ENCODE measurements at places on chromosomes 4 and X.

GRCh38 chrX:136652822-136653723, 5.1 kb downstream of the CD40LG start:
- DNase-seq: no peak

GRCh38 chr4:18529482-18529881, 507.9 kb upstream of the LCORL start:
- no peak for DNase-seq

DNA sequence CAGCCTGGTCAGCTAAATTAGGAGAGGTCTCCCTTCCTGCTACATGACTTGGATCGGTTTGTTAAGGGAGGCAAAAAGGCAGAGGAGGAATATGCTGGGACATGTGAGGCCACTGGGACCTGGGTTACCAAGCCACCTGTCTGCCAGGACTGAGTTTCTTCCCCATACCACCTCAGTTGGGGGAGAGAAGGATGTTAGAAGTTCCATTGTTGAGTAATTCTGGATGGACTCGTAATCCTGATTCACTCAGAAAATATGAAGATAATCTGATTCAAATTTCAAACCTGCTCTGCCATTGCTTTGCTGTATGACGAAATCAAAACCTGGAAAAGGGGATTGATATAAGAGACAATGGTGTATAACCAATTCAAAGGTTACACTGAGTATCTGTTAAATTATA, 97.4 kb upstream of the S100G start:
- DNase-seq: no peak

DNA sequence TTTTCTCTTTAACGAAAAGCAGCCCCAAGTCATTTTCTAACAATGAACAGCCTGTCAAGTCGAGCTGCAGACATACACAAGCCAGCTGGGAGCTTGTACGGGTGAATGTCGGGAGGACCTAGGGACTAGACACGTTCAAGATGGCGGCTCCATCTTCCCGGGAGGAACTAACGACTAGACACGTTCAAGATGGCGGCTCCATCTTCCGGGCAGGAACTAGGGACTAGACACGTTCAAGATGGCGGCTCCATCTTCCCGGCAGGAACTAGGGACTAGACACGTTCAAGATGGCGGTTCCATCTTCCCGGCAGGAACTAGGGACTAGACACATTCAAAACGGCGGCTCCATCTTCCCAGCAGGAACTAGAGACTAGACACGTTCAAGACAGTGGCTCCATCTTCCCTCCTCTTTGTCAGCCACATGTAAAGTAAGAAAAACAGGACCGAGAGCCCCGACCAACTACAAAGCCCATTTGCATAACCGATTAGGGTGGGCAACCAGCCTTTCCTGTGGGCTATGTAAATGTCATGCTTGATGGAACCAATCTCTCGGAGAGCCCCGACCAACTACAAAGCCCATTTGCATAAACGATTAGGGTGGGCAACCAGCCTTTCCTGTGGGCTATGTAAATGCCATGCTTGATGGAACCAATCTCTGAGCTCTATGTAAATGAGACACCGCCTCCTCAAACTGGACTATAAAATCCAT, 175.5 kb downstream of the DHRSX start:
- peak; percentile 76 for DNase-seq

DNA sequence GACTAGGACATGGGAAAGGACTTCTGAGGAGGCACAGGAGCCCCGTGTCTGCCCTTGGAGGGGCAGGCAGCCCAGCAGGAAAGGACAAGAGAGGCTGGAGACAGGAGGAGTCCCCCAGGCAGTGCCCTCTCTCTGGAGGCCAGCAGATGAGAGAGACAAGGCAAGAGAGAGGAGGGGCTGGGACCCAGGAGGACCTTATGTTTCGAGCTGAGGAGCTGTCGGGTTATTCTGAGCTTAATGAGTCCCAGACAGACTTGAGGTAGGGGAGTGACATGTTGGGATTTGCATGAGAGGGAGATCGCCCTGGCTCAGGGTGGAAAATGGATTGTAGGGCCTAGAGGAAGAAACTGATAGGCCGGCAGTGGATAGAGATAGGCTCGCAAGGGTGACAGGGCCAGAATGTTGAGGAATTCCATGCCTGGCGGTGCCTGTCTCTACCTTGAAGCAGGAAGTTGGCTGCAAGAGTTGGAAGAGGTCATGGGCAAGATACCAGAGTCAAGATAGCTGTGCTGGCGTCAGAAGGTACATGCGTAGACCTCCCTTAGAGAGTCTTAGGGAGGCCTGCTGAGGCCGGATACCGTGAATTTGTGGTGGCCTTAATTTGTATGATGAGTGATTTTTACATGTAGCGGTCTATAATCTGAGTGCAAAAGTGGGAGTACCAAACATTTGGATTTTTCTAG, 19.4 kb downstream of the STOX2 start:
- no peak for DNase-seq

GRCh38 chr4:38411092-38411491, 252.9 kb upstream of the KLF3 start:
- no peak for DNase-seq

DNA sequence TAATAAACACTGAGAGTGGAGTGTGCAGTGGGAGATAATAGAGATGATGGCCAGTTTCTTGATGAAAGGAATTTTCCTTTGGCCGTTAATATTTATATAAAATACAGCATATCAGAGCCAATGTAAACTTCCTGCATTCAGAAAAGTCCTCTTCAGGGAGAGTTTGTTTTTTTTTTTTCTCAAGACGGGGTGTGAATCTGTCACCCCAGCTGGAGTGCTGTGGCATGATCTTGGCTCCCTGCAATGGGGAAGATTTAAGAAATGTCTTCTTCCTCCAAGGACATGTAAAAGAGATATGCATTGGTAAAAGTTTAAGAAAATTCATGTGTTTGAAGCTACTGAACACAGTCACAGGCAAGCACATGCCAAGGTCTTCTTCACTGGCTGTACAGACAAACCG, 25.4 kb upstream of the TBC1D9 start:
- no peak for DNase-seq

GRCh38 chrX:139739138-139739537, 31.2 kb upstream of the MCF2 start:
- DNase-seq: no peak

DNA sequence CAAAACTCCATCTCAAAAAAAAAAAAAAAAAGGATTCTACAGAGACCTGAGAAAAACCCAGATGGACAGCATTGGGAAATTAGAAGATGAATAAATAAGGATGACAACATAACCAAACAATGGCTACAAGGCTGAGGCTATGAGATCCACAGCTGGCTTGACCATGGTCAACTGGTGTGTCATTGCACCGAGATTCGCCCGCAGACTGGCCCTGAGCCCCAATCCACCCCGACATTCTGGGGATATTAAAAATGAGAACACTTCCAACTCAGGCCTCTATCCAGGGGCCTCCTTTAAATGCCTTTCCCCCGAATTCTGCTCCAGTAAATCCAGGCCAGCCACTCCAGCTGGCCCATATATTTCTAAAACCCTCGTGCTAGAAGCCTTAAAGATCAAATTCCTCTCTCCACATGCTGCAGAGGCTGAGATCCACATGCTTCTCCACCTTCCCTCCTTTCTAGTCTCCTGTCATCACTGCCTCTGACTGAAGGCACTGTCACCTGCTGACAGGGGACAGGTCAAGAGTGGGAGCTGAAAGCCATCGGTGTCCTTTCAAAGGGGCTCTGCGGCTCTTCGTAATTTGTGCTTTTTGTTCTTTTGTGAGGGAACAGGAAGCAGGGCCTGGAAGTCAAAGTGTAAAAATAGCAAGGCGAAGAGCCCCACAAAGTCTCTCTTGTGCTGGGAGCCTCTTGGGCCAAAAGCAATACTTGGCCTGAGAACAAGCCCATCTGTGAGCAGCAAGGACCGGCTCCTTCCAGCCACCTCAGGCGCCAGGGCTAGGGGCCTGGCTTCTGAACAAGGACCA, 203.7 kb downstream of the NSUN7 start:
- DNase-seq: no peak

- DNase-seq: no peak
These were observed 94.6 kb downstream of the LIMCH1 start for GRCh38 chr4:41632481-41633073.

DNA sequence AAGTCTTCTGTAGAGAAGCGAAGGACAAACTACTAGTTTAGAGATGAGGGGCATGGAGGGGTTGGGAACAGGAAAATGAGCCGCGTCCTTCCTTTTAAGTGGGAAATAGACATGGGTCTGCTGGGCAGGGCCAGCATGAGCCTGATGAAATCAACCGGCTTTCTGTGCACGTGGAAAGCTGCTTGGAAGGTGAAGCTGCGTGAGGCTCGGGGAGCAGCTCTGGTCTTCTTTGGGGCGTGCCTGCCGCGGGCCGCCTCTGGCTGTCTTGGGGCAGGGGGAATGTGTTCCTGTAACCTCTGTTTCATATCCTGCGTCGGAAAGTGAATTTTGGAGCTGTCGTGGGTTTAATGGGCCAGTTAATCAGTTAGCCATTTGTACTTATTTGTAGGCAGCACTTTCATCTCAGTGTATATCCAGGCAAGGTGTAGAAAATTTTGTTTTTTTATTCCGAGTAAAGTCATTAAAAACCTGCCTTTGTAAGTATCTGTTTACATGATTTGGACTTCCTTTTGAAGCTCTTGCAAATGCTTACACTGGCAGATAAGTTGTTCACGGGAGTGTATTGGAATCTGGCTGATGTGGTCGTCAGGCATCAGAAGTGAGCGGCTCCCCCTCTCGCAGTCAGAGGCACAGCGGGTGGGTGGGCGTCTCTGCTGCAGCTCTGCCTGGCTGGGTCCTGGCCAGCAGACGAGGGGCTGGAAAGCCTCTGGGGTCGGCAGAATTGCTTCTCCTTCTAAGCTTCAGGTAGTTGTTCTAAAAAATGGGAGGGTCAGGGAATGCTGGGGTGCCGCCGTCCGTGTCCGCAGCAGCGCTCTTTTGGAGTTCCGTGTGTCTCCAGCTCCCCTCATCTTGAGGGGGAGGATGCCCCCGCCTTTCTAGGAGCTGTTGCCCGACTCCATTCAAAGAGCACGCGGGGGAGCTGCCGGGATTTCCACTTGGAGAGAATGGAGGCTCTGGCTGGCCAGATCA, 70.5 kb upstream of the HGFAC start:
- no peak for DNase-seq

- DNase-seq: no peak
These were observed 58.1 kb downstream of the SLC10A6 start for GRCh38 chr4:86791126-86791525.

GRCh38 chrX:101415180-101416145, 7.4 kb downstream of the HNRNPH2 start:
- DNase-seq: no peak

- no peak for DNase-seq
These were observed 675.8 kb upstream of the SLIT2 start for GRCh38 chr4:19575924-19576323.

GRCh38 chrX:18377796-18378195, 23.3 kb upstream of the SCML2 start:
- DNase-seq: no peak

DNA sequence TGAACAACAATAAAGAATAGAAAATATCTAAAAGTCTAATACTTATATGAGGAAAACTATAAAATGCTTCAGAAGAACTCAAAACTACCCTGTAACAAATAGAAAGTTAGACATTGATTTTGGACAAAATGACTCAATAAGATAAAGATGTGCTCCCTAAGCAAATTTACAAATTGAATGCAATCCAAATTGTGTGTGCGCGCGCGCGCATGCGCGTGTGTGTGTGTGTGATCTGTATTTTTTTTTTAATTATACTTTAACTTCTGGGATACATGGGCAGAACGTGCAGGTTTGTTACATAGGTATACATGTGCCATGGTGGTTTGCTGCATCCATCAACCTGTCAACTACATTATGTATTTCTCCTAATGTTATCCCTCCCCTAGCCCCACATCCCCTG, 320.8 kb upstream of the INTU start:
- DNase-seq: no peak

DNA sequence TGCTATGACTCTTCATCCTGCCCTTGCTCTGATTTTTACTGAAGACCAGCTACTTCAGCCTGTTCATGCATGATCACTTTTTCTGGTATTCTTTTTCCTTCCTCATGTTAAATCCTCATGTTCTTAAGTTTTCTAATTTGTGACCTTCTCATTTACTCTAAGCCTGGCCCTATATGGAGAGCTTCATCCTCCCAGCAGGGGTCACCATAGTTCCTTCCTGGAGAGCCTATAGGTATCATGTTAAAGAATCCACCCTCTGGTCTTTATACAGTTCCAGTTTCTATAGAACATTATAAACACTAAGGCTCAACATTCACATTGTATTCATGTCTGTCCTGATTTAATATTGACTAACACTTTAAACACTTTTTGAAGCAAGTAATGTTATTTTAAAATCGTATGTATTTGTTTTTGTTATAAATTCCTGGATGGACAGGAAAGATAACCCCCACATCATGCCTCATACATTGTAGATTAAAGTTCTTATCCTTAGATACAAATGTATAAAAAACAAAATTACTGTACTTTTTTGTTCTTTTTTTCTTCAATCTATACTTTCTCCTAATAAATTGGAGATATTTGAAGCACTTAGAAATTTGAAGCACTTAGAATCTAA, 53.8 kb upstream of the OTUD4 start:
- peak; percentile 20 for DNase-seq

DNA sequence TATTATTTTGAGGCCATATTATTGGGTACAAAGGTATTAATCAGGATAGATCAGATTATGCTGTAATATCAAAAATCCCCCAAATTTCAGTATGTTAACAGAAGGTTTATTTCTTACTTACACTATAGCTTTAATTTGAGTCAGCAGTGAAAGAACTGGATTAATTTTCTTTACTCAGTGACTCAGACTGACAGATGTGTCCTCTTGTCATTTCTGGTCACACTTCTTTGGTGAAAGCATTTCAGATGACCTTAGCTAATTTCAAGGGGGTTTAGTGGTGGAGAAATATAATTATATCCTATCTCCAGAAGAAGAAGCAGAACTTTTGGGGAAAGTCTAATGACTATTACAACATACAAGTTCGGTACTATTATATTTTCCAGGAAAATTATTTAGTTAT, 12.4 kb downstream of the DDIT4L start:
- no peak for DNase-seq

GRCh38 chr4:1723131-1723801, 1.9 kb downstream of the TACC3 start:
- peak; percentile 81 for DNase-seq

- no peak for DNase-seq
These were observed 33.2 kb upstream of the MID1IP1 start for GRCh38 chrX:38768079-38768478.

GRCh38 chr4:74202062-74202586, 44.2 kb downstream of the MTHFD2L start:
- no peak for DNase-seq

- no peak for DNase-seq
These were observed 4.4 kb upstream of the SMIM14 start for GRCh38 chr4:39642885-39643552.

- DNase-seq: no peak
These were observed 117.0 kb downstream of the PCDH7 start for GRCh38 chr4:30837131-30837539.

- no peak for DNase-seq
These were observed 21.2 kb downstream of the NKX3-2 start for GRCh38 chr4:13523105-13523477.

- DNase-seq: no peak
These were observed 103.4 kb upstream of the PDLIM3 start for GRCh38 chr4:185638548-185639301.

GRCh38 chr4:52106660-52107059, 55.6 kb downstream of the SPATA18 start:
- DNase-seq: no peak

All from CD4-positive, alpha-beta T cell treated with Interferon gamma for 1 hour (primary cell).